ENCODE measurements at places on chromosomes 1 and 21. TPM values are rescaled to one million over a fixed set of nuclear protein-coding genes. Genes with fewer than 3 reads are reported as not detected.

DNA sequence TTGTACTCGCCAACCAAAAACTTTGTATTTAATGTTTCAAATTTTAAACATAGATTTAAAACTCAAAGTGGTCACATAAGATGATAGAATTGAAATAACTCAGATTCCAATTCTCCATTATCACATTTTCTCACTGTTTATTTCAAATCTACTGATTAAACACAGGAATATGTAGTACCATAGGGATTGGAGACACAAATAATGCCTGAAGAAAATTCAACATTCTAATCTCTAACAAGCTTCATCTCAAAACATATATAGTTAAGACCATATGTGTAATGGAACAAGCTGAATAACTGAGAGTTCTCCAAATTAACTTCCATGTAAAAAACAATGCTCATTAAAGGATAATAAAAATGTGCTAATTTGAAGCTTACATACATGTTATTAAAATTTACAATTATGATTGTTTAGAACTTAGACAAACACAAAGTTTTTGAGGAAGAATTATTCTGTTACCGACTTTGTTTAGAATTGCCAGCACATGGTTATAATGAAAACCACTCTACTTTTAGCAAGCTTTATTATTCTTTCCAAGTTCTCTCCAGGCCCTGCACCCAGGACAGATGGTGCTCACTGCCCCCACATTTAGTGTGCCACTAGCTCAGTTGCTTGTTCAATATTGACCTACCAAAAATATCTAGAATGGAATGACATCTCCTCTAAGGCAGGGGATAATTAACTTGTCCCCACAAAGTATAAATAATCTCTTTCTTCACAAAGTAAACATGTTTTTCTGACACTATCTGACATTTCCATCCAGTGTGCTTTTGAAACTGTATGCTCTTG is 467.2 kb downstream of the TTLL7 start:
- no peak for DNase-seq

GRCh38 chr21:37593740-37594471 is 227.3 kb downstream of the DYRK1A start:
- no peak for DNase-seq

DNA sequence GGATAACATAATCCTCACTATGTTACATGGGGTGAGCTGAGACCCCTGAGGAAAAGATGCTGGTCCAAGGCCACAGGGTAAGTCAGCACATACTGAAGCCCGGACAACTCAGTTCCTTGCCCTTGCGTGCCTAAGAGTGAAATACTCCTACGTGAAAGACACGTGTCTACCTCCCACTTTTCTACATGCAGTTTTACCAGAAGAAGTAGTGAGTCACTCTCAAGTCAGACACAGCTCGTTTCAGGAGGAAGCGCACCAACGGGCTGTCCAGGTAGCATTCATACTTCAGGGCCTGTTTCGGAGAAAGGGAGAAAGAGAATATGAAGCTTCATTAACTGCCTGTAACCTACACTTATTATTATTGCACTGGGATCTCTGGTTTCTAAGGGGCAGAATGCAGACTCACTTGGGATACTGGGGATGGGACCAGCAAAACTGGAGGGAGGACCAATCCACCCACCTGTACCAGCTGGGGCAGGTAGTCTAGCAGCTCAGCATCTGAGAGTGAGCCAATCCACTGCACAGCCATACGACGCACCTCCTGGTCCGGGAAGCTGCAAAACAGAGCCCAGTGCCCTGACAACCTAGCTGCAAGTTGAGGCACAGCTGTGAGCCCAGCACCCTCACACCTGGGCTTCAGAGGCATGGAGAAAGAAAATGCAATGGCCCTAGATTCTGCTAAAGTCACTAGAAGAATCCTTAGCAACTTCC is 32.4 kb upstream of the PPP1R15B start:
- DNase-seq: no peak

DNA sequence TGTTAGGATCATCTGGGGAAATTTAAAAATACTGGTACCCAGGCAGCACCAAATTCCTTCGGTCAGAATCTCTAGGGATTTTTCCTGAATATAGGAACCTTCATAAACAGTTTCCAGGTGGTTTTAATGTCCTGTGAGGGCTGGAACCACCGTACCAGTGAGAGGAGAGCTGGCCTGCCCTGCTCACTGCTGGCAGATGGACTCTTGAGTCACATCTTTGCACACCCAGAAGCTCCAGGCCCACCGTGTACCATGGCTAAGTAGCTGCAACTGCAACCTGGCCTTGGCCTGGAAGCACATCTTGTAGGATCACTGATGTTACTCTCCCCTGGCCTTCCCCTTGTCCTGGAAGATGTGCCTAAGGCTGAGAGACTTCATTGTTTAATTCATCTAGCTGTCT is 181.5 kb downstream of the DISC1 start:
- DNase-seq: no peak

GRCh38 chr1:197440715-197441114 is 172.7 kb downstream of the CRB1 start:
- DNase-seq: no peak

The ZBTB40 gene
- 18.3 TPM for total RNA-seq

DNA sequence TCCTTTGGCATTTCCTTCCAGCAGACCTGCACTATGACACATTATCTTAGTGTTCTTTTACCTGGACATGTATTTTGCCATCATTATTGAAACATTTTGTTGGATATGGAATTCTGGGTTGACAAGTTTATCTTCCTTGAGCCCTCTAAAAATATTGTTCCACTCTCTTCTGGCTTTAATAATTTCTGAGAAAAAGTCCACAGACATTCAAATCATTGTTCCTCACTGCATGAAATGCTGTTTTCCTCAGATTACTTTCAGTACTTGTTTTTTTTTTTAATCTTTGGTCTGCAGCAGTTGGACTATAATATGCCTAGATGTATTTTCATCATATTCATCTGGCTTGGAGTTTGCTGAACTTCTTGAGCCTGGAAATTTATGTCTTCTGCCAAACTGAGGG is 88.7 kb downstream of the HLCS start:
- DNase-seq: no peak
